ENCODE measurements at places on chromosomes 2 and 18.

DNA sequence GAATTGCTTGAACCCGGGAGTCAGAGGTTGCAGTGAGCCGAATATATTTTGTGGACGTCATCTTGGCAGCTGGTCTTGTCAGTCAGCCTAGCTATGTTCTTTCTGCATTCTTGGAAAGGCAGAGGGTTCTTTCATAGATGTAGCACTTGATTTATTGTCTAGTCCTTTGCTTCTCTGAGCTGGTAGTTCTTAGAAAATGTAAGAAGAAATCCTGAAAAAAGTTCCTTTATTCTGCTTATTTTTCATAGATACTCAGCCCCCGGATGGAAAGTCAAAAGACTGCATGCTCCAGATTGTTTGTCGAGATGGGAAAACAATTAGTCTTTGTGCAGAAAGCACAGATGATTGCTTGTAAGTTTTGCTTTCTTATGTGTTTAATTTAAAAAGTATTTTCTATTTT lies 21.3 kb downstream of the PLEKHB2 start:
- DNase-seq = no peak

- no peak for DNase-seq
Observed at GRCh38 chr2:238597638-238598528, 171.2 kb downstream of the ASB1 start.

GRCh38 chr2:62410926-62411456 lies 95.0 kb downstream of the TMEM17 start:
- DNase-seq = no peak

DNA sequence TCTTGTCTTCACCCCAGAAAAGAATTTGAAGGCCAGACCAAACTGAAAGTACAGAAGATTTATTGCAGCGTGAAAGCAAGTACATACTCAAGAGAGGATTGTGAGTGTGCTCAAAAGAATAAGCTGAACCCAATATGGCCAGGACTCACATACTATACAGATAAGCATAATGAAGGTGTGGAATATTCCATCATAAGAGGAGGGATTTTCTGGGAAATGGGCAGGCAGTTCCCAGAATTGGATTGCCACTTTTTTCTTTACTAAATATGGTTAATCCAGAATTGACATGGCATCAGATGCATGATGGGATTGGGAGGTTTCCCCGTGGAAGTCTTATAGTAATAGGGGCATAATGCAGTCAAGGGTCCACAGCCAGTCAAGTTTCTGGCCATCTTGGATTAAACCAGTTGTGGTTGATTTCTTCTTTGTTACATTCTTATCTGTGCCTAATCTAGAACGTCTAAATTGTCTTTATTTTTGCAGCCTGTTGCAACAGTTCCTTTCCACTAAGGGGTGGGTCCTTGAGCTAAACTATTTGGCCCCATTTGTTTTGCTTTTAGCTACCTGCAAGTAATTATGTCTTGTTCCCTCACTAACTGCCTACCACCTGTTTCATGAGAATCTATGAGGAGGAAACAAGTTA lies 9.0 kb downstream of the SP140L start:
- DNase-seq = no peak

- no peak for DNase-seq
Observed at GRCh38 chr18:68991286-68991685, 193.4 kb downstream of the CCDC102B start.

GRCh38 chr18:74271635-74272034 lies 20.1 kb downstream of the CYB5A start:
- DNase-seq = no peak

DNA sequence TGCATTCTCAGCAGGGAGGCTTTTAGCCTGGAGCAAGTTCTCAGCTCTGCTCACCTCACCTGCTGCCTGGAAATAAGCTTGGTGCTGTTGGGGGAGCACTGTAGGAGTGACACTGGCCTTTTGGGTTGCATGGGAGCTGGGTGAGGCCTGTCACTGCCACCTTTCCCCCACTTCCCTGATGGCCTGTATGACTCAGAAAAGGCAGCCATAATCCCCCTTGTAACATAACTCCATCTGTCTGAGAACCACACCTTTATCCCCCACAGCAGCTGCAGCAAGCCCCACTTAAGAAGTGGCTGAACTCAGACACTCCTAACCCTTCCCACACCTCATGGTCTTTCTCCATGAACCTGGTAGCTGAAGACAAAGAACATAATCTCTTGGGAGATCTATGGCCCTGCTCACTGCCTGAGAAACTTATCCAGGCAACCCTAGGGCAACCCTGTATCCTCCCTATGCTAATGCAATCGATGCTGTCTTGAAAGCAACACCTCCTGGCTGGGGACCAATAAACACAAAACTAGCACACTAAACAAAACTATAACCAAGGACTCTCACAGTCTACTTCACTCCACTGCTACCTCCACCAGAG lies 258.9 kb upstream of the OSR1 start:
- no peak for DNase-seq

- DNase-seq = no peak
Observed at GRCh38 chr18:35284841-35285240, 5.2 kb downstream of the ZSCAN30 start.

- DNase-seq = peak; percentile 18
Observed at GRCh38 chr2:128178650-128179460, 87.9 kb downstream of the UGGT1 start.

- DNase-seq = no peak
Observed at GRCh38 chr2:76556018-76556417, 845.3 kb upstream of the GCFC2 start.

DNA sequence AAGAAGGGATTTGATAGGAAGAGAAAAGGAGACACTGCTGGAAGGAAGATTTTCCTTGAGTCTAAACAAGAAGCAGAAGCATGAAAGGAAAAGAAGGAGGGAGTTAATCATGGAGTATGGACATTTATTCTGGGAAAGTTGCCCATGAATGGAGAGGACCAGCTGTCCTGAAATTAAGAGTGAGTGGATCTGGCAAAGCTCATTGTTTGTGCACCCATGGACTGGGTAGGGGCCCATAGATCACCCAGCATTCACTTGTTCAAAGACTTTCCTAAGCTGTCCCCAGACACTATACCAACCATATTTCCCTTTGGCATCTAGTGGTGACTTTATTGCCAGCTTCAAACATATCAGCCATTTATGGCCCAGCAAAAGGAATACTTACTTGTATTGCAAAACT lies 422.7 kb downstream of the FBXO15 start:
- DNase-seq = no peak

- DNase-seq = no peak
Observed at GRCh38 chr2:149062531-149062930, 24.0 kb downstream of the LYPD6B start.

GRCh38 chr2:28267282-28267681 lies 125.4 kb upstream of the FOSL2 start:
- no peak for DNase-seq

DNA sequence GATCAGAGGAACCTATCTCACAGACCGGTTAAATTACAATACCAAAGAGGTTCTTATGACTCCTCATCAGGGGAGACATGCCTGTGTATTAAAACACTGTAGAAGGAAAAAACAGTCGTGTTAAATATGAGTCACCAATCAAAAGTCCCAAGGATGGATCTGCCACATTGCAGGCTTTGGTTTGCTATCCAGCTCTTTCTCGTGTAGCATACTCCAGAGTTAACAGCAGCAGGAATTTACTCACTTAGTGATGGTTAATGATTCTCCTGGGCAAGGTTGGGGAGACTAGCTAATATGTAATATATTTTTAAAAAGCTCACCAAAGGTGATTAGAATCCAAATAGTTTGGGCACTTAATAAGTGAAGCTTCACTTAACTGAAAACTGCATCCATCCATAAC lies 109.7 kb downstream of the MBD5 start:
- DNase-seq = no peak

- DNase-seq = peak; percentile 76
Observed at GRCh38 chr2:237072067-237072931, 13.4 kb upstream of the COPS8 start.

- DNase-seq = no peak
Observed at GRCh38 chr2:234977228-234977679, 25.4 kb downstream of the SH3BP4 start.

DNA sequence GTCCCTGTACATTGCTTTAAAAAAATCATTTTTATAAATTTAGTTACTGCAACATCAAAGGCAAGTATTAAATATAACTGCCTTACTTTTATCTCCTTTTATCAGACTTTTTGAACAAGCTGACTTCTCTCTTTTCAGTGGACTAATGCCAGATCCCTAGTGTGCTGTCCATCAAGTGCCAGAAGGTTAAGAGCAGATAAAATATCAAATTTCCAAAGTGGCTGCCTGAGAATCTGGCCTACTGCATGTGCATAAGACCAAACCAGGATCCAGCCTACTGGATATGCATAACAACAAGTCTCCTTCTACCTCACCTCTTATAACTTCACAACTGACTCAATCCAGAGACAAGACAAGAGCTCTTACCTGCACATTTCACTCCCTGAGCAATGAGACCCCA lies 59.8 kb upstream of the CHRNA1 start:
- no peak for DNase-seq

GRCh38 chr2:28821295-28821958 lies 10.8 kb downstream of the SPDYA start:
- peak; percentile 68 for DNase-seq

GRCh38 chr2:214156971-214157370 lies 253.9 kb upstream of the VWC2L start:
- no peak for DNase-seq

DNA sequence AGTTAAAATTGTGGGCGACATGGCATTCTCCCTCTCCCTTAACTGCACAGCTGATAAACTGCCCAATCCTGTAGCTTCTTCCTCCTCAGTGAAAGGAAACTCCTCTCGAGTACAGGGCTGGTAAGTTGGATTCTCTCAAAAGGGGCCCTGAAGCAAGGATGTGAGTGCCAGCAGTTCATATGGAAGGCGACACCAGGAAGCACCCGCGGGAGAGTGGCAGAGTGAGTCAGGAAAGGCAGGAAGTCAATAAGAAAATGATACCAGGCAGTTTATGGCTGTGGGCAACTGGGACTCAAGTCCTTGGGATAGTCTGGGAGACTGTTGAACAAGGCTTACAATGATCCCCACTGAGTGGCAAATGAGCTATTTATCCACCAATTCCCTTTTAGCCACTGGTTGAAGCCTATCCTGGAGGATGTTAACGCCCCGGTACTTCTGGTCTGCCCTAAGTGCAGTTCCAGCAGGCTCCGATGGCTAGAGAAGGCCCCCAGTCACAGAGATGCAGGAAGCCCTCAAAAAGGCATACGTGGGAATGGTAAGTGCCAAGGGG lies 34.8 kb downstream of the ABHD3 start:
- DNase-seq = no peak

DNA sequence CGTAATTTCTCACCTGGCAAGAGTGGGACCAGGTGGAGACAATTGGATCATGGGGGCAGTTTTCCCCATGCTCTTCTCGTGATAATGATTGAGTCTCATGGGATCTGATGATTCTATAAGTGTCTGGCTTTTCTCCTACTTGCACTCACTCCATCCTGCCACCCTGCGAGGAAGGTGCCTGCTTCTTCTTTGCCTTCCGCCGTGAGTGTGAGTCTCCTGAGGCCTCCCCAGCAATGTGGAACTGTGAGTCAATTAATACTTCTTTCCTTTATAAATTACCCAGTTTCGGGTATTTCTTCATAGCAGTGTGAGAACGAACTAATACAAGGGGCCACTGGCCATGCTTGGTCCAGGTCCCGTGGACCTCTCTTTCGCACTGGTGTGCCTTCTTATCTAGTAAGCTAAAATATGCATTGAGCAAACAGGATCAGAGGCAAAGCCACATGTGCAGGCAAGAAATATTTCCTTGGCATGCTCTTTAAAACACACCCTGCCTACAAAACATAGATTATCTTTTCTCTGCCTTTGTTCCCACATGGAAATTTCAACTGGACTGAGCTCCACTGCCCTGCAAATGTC lies 821.1 kb downstream of the TRIB2 start:
- DNase-seq = no peak

- no peak for DNase-seq
Observed at GRCh38 chr18:60675801-60676200, 303.2 kb upstream of the MC4R start.

GRCh38 chr2:117603567-117603966 lies 210.9 kb upstream of the DDX18 start:
- no peak for DNase-seq

- no peak for DNase-seq
Observed at GRCh38 chr18:73479477-73479876, 611.7 kb upstream of the NETO1 start.

DNA sequence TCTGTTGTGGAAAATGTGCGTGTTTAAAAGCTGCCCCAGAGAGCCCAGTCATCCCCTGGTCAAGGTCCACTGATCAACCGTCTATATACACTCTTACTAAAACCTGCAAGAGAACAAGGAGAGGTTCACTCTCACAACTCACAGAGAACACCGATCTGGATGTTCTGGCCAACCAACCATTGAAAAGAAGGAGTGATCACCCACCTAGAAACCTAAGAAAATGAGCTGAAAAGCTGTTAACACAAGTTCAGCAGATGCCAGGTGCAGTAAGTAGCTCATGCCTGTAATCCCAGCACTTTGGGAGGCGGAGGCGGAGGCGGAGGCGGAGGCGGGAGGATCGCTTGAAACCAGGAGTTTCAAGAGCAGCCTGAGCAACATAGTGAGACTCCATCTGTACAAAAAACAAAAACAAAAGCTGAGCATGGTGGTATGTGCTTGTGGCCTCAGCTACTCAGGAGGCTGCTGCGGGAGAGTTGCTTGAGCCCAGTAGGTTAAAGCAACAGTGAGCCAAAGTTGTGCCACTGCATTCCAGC lies 14.5 kb downstream of the ATG16L1 start:
- DNase-seq = no peak

GRCh38 chr18:56903686-56904085 lies 243.2 kb upstream of the BOD1L2 start:
- DNase-seq = no peak

- no peak for DNase-seq
Observed at GRCh38 chr2:8980096-8980495, 23.4 kb downstream of the MBOAT2 start.

GRCh38 chr2:180061085-180061484 lies 54.0 kb upstream of the CWC22 start:
- no peak for DNase-seq

GRCh38 chr18:75407468-75408437 lies 19.8 kb downstream of the SMIM21 start:
- DNase-seq = no peak

- no peak for DNase-seq
Observed at GRCh38 chr2:233815861-233816260, 37.7 kb downstream of the MROH2A start.

GRCh38 chr2:235939471-235939870 lies 228.7 kb downstream of the GBX2 start:
- no peak for DNase-seq

GRCh38 chr18:75937306-75937705 lies 509.8 kb upstream of the SMIM21 start:
- DNase-seq = no peak
